Effector memory CD4-positive, alpha-beta T cell (primary cell): ENCODE measurements at places on chromosomes 16 and 17.

- no peak for DNase-seq
Observed at GRCh38 chr17:64747938-64748540, 85.9 kb upstream of the SMURF2 start.

DNA sequence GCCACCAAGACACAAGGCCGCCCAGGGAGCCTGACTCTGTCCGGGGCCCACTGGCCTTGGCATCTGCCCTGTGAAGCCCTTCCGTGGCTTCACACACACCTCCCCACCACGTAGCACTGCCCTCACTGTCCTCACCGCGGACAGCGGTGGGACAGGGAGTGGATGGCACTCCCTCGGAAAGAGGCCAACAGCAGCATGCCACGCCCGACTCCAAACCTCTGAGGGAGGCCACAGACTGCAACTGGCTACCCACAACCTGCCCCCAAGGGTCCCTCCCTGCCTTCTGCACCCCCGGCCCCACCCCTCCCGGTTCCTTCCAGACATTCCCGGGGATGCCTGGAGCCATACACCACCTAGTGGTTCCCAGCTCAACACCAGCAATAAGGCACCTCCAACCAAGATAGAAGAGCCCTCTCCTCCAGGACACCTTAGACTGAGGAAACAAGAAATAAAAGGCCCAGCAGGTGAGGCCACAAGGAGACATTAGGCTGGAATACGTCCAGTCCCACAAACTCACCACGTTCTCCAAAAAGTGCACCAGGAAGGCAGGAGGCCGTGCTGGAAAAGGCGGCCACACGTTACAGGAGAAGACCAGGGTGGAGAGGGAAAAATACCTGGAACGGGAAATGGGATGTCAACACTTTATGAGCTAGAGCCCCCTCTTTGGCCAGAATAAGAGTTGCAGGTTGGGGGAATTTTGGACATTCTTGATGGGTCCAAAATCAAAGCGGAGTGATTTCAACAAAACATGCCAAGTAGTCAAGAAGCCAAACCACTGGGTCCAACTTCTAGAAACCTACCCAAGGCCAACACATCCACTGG is 310.0 kb downstream of the SOX9 start:
- no peak for DNase-seq

DNA sequence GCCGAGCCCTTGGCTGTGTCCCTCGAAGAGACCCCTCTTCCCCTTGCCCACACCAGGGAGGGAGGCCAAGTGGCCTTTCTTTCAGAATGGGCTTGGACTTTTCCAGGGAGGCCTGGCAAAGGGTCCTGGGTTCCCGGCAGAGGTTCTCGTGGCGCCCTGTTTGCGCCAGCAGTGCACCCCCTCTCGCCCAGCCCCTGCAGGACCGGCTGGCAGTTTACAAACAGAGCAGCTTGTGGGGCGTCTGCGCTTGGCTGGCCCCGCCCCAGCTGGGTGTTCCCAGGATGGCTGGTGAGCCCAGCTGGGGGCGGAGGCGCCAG is 137.8 kb upstream of the CIBAR2 start:
- DNase-seq: no peak

DNA sequence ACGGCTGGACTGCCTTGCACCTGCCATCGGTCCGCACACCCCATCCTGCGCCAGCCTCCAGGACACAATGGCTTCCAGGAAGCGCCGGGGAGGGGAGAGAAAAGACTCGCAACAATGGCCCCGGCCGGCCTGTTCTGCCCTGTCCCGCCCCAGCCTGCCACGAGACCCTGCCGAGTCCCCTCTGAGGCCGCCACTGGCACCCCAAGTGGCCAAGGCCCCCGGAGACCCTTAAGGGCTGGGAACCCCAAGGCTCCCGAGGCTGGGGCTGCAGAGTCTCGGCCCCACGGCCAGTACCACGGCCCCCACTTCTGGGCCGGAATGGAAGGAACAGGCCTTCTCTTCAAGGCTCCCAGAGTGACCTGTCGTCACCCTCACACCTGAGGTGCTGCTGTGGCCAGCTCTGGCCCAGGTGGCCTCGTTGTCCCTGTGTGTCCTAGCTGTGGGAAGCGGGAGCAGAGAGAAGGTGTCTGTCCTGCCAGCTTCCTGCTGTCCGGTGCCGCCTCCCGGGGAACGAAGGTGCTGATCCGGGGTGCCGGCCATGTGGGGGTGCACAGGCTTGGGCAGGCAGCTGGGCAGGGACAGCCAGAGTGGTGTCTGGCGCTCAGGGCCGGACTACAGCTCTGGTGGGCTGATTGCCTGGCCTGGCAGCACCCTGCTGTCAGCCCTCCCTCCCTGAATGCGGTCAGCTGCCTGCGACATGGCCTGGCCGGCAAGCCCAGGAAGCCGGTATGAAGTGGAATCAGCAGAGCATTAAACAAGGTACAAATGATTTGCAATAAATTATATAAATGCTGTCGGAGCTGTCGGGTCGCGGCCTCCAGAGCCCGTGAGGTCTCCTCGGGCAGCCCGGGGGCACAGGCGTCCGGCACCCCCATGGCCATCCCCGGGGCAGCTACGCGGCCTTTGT is 8.2 kb upstream of the CACNA1H start:
- no peak for DNase-seq

DNA sequence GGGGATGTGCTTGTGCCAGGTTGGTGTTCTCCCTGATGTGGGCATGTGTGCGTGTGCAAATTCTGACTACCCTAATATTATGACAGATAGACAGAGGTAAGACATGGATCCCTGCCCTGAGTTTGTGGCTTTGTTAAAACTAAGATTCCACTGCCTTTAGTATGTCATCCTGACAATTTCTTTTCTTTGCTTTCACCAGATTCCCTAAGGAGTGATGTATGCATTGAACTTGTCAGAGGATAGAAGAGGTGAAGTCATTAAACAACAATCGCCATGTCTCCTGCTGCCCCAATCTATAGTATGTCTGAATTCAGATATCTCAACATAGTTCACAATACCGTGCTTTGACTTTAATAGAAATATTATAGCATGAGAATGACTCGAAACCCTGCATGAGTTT is 137.1 kb upstream of the ELAC2 start:
- no peak for DNase-seq
